G401 (cell line): ENCODE measurements at places on chromosomes 2 and 18.

DNA sequence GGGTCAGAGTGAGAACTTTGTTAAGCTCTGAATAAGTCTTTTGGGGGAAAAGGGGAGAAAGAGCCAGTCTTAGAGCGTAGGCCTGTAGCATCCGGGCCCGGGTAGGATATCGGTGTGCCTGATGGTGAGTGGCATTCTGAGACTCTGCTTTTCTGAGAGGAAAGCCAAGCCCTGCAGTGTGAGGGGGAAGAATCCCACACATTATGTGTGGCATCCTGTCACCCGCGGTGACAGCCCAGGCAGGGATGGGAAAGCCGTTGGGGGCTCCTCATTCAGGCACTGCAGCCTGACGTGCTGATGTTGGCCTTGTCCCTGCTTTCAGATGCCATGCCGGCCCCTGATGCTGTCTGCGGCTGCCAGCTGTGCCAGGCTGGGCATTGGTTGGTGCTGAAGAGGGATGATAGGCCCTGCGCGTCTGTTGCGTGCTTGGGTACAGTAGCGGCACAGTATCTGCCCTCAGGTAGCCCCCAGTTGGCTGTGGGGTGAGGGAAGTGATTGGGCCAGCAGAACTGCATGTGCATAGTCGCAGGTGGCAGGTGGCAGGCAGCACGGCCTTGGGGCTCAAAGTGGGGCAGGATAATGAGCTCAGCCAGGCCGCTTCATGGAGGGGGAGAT, 37.6 kb downstream of the GLI2 start:
- DNase-seq = no peak

GRCh38 chr2:205280596-205281236, 401.6 kb upstream of the NRP2 start:
- no peak for DNase-seq

- DNase-seq = no peak
These were observed 111.6 kb downstream of the FAM210A start for GRCh38 chr18:13614641-13615288.

- DNase-seq = no peak
These were observed 3.2 kb downstream of the TMEM182 start for GRCh38 chr2:102765061-102765460.

- DNase-seq = no peak
These were observed 199.8 kb downstream of the CLIP4 start for GRCh38 chr2:29314816-29315571.

- DNase-seq = no peak
These were observed 78.0 kb upstream of the HNMT start for GRCh38 chr2:137886083-137886831.

- DNase-seq = no peak
These were observed 158.6 kb upstream of the STK17B start for GRCh38 chr2:196329959-196330358.

- peak; percentile 59 for DNase-seq
These were observed 18.6 kb downstream of the ERCC3 start for GRCh38 chr2:127275356-127275755.

DNA sequence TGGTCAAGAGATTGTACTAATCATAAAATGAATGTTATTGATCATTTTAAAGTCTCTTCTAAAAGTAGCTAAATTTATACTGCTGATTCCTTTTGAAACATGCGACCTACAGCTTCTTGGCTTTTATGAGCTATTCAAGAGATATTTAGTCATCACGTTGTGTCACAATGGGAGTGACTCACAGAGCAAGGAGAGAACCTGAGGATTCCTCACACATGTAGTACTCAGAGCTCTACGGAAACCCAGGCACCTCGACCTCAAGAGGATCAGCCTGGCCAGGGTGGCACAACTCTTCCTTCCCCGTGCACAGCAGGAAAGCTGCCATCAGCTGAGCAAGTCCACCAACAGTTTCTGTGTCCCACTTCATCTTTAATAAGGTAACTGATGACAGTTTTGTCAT, at the start of gene DHRS9:
DHRS9 (plus strand) TSS at position 223 of the 400 bp plus-strand sequence. CDS start 12,019 bp downstream, outside the sequence.
- DNase-seq = no peak

- DNase-seq = no peak
These were observed 246.1 kb downstream of the TWIST2 start for GRCh38 chr2:239093952-239094351.

GRCh38 chr18:61892683-61893308, at the start of gene RNF152:
RNF152 (minus strand) TSS chr18:61893007; CDS start chr18:61816463, 76,544 bp downstream.
- peak; percentile 76 for DNase-seq

DNA sequence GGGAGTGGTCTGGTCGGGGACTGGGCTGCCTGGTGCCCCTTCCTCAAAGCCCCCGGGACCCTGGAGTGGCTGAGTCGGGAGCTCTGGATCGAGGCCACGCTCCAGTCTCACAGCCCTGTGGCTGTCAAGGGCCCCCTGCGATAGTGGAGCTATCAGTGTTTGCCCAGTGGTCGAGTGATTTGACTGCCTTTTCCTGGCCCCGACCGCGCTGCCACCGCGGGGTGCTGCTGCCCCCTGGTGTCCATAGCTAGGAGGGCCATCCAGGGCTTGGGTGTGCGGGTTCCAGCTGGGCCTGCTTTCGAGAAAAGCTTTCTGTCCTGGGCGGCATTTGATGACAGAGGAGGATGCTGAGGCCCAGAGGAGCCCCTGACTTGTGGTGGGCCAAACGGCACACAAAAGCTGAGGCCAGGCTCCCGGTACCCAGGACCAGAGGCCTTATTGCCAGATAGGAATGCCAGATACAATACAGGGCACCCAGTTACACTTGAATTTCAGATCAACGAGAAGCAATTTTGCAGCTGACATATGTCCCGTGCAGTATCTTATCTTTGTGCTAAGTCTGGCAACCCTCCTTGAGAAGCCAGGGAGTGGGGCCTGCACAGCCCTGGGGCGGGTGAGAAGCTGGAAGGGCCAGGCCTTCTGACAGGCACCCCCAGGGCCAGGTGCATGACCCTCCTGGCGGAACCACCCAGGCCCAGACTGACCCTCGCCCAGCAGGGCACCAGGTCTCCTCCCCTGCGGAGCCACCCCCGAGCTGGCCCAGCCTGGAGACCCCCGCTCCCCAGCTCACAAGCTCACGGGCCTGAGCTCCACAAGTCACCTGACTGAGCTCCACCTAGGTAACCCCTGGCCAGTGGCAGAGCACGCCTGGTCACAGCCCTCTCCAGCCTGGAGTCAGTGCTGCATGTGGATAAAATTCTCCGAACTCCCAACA, 13.0 kb downstream of the ODC1 start:
- peak; percentile 65 for DNase-seq

GRCh38 chr2:29606104-29607037, 315.0 kb downstream of the ALK start:
- no peak for DNase-seq
